ENCODE measurements at places on chromosomes 4 and X.

DNA sequence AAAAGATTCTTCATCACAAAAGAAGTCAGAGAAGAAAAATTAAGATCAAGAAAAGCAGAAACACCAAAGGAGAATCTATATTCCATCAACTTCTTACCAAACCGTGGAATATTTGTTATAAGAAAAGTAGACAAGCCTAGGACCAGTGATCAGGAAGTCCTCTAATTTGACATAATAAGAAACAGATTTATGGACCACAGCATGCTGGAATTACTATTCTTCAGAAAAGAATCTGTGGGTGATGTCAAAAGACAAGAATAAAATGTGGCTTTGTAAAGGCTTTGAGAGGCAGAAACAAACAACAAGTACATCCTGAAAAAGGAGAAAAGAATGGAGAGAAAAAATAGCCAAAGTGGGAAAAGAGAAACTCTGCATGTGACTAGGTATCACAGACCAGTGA is 123.3 kb downstream of the SLC10A7 start:
- DNase-seq: no peak

GRCh38 chr4:77146186-77147078 is 10.6 kb upstream of the CCNG2 start:
- DNase-seq: no peak

DNA sequence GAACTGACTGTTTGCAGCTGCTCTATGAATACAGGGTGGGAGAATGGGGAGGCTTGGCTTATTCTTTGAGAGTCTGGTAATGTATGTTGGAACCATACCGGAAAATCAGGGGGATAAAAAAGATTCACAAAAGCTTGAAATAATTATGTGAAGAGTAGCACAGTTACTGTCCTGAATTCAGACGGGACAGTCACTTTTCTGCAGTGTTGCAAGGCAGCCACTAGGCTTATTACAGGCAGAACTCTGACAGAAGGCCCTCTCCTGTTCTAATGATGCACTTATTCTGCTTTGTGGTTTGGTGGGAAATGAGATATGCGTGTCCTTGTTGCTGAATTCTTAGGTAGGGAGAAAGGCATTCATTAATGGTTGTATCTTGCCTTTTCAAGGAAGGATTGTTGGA is 37.2 kb downstream of the GUCY1B1 start:
- DNase-seq: no peak

DNA sequence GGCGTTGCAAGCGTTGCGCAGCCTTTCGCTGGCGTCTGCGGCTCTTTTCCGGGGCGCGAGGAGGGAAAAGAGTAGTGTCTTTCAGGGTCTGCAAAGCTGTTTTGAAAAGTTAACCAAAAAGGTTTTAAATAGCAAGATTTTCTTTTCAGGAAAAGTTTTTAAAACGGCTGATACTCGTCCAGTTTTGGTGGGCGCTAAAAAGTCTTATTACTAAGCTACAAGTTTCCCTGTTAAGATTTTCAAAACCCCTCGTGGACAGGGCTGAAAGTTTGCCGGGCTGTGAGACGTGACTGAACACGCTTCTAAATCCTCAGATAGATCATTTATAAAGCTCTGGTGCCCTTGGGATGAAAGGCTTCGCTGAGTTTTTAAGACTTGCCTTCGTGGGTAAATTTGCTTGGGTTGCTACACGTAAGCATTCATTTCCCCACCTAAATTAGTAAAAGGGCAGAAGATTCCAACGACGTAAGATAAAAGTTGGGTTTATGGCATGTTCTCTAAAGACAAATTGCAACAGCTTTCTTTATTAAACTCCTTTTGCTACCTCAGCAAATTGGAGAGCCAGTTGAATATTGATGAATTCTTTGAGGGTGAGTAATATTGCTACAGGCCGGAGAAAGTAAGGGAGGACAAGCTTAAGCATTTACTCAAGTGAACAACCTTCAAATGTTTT is 91.5 kb downstream of the HPRT1 start:
- DNase-seq: no peak

GRCh38 chr4:111499706-111500105 is 645.5 kb upstream of the FAM241A start:
- no peak for DNase-seq

DNA sequence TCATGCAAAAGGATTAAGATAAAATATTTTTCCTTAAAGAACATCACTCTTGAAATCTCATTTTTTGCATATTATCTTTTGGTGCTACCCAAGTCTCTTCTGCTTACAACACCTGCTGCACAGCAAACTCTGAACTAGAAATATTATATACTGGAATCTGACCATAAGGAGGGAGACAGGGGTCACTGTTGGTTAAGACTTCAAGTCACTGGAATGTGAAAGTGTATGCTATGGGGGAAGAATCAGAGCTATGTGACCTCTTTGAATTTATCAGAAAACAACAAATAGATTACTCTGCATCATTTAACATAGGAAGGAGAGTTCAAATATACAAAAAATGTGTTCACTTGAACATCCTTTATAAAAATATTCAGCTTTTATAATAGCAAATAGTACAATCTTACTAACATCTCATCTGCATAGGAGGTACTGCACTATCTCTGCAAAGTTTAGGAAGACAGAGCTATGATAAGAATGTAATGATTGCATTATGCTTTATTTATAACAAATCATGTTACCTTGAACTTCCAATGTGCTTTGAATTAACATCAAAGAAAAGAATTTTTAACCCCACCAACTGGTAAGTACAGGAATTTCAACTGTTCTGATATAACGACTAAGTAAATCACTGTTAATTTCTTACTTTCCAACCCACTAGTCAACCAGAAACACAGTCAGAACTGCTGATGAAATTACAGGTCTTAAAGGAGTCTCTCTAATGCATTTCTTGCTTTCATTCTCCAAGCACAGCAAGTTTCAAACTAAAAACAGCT is 69.8 kb downstream of the ZNF827 start:
- DNase-seq: no peak

GRCh38 chrX:8673201-8673600 is 58.7 kb downstream of the ANOS1 start:
- no peak for DNase-seq

All from stimulated activated CD4-positive, alpha-beta T cell treated with anti-CD3 and anti-CD28 coated beads, Interleukin-1b, Interleukin-23, amount 100 ng/mL, for 48 hours (primary cell).